Stimulated activated CD4-positive, alpha-beta T cell treated with anti-CD3 and anti-CD28 coated beads, Interleukin-2, amount 100 ng/mL, for 48 hours (primary cell): ENCODE measurements at places on chromosomes 6 and 20.

- no peak for DNase-seq
Measured at GRCh38 chr6:139882977-139883728, 508.7 kb upstream of the CITED2 start.

GRCh38 chr6:162750776-162751175, 23.0 kb downstream of the PACRG start:
- no peak for DNase-seq

DNA sequence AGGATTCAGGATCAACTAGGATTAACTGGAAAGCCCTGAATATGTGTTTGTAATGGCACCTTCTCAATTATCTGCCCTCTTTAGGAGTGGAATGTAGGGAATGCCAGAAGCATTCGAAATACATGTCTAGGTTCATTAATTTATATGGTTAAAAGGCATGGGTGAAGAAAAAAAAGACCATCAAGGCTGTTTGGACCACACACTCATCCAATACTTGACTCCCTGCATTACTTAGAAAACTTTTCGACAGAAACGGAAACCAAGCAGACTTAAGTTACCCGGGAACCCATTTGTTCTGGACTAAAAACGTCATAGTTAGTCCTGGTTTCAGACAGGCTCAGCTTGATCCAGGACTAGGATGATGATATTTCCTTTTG, 33.2 kb downstream of the SLC2A10 start:
- no peak for DNase-seq

- no peak for DNase-seq
Measured at GRCh38 chr6:118307581-118307980, 240.5 kb upstream of the PLN start.

DNA sequence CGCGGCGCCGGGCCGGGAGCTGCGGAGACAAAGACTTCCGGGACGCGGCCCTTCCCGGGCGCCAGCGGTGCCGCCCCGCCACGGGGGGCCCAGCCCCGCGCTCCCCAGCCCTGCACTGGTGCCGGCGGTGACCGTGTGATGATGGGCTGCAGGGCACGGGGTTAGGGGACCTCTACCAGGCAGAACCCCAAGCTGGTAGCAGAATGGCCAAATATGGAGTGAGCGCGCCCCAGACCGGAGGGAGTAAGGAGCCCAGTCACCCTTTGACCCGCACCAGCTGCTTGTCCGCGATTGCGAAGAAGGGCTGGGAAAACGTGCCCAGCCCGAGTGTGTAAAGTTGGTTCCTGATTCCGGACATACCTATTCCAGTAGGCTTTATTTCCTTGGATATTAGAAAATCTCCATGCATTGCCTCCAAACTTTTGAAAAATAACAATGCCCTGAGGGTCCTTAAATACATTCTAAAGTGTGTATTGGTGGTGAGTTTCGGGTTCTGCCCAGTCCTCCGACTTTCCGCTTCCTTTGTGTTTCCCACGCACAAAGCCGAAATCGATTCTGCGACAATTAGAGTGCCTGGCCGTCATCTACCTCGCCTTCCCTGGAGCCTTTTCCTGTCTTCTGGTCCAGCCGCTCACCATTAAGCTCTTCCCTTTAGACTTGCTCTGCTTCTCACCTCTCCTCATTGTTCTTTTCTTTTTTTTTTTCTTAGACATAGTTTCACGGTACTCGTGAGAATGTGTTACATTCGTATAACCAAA, 1.1 kb downstream of the ABRACL start:
- peak; percentile 16 for DNase-seq

DNA sequence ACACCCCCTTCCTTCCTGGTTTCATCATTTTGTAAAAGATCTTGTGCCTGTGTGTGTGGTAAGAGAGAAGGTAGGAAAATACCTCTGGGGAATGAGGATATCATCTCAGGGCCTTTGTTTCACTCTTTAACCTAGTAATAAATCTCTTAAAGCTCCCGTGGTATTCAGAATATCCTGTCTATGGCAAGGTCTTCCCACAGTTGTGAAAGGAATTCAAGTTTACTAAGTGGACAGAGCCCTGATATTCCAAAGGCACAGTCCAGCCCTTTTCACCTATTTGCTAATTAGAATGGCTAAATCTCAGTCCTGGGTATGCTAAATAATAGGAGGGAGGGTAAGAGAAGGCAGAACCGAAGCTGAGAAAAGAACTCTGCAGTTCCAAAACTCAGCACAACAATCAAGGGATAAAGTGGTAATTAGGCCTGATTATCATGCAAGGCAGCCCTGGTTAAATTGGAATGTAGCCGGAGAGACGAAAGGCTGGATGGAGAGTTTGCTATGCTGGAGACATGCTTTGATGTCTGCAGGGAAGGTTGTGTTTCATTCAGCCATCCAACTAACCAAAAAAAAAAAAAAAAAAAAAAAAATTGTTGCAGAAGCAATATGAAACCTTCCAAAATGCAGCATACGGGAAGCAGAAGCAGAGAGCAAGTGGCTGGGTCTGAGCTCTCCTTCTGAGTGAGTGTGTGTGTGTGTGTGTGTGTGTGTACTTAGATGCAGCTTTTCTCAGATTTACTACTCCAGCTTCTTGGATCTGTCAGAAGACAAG, 28.5 kb upstream of the PIM1 start:
- no peak for DNase-seq

- no peak for DNase-seq
Measured at GRCh38 chr6:3455569-3456394, 1.1 kb downstream of the SLC22A23 start.

GRCh38 chr20:45924391-45925261, 9.9 kb upstream of the PCIF1 start:
- no peak for DNase-seq

GRCh38 chr6:40543776-40544175, 43.4 kb downstream of the LRFN2 start:
- DNase-seq = no peak

DNA sequence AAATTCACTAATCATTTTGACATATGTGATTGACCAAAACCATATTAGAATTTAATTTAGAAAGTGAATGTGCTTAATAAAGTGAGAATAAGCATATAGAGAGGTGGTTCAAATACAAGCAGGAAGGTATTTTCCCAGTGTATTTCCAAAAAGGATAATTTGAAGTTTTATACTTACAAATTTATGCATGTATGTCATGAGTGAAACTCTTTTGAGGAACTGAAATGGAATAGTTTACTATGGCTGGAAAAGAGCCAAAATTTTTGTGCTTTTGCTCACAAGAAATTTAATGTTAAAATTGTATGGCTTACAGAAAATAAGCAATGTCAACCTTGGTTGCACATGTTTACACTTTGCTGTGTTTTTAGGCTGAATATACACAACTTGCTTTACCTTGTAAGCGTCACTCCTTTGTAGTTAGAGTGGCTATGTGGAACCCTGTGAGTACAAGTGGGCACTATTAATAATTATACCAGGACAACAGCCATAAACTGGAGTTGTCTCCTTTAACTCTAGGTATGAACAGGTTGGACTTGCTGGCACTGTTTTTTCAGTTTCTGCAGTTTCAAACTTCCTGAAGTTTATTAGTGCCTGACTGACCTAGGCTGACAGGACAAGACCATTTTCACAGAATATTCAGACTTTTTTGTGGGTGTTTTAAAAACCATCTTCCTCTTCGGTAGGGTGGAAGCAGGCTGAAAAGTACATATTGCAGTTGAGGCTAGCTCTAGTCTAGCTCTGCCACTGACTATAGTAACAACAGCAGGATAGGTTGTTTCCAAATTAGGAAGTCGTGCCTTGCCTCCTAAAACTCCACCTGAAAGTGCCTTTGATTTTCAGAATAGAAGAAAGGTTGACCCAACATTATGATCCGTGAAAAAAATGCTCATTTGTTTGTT, 6.0 kb downstream of the AFDN start:
- no peak for DNase-seq

GRCh38 chr6:53504512-53504911, 40.4 kb downstream of the GCLC start:
- DNase-seq = no peak

DNA sequence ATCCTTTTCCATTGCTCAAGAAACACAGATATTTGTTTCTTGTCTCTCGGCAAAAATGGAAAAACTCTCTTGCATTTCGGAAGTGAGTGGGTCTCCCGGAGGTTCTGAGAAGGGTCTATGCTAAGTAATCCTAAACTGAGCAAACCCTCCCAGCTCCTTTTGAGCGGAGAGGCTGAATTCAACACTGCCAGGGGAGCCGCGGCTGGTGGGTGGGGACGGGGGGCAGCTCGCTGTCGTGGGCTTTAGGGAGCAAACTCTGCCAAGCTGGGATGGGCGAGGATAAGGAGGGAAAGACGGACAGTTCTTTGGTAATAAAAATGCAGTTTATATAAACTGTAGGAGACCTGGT, 211.4 kb downstream of the FOXC1 start:
- DNase-seq = no peak

DNA sequence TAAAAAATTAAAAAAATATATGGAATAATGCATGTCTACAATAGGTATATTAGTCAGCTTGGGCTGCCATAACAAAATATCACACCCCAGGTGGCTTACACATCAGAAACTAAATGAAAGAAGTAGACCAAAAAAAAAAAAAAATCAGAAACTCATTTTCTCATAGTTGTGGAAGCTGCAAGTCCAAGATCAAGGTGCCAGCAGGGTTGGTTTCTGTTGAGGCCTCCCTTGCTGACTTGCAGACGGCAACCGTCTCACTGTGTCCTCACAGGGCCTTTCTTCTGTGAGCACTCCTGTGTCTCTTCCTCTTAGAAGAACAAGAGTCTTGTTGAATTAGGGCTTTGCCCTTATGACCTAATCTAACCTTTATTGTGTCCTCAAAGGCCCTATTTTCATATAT, 11.4 kb upstream of the GDAP1L1 start:
- no peak for DNase-seq

- DNase-seq = no peak
Measured at GRCh38 chr6:39706819-39707335, 18.3 kb downstream of the KIF6 start.

DNA sequence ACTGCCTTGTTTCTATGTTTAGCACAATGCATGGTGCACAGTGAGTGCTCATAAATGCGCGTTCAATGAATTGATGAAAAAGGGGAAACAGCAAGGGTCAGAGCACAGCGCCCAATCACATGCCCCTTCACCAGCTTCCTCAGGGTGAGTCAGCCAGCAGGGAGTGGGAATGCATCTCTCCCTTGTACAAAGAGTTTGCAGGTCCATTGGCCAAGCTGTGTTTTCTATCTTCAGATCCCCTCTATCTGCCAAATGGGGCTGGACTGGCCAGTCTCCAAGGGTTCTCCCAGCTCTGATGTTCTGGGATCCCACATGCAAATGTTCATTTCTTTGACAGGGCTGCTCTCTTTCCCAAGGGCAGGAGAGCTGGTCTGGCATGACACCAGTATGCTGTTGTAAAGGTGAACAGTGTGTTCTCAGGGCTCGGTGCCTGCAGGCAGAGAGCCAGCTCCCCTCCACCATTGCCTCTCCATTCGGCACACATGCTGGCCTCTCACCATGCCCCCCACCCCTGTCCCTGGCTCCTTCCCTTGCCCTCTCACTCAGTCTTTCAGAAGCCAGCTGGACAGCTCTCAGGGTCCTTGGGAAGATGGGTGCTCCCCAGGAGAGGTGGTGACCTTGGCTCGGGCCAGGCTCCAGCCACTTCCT, 25.0 kb downstream of the ANGPT4 start:
- no peak for DNase-seq

- DNase-seq = no peak
Measured at GRCh38 chr6:13761361-13762036, 49.9 kb upstream of the RANBP9 start.
